Posterior cingulate gyrus (tissue), 11 donors: ENCODE measurements at places on chromosomes 1 and 21.
A peak's percentile ranks its signal among the peaks of the same experiment; 100 is the strongest.

DNA sequence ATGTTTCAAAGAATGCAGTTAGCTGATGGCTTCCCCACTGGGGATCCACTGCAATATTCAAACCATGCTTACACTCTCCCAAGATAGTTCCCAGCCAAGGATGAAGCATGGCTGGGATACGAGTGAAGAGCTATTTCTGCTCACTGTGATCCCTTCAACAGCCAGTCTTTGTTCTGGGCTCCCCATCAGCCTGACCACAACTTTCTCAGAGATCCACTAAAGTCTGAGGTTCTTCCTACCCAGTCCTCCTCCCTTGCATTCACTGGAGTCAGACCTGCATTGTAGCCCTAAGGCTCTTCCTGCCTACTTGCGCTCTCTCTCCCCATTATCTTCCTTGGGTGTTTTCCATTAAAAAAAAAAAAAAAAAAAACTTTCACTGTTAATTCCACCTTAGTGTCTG, 101.4 kb downstream of the TTLL7 start:
- no peak for DNase-seq

GRCh38 chr21:34075760-34076660, 2.6 kb downstream of the MRPS6 start:
- no peak for DNase-seq

- DNase-seq, result peak; percentile 34
Measured at GRCh38 chr1:119885903-119886783, 10.2 kb downstream of the ADAM30 start.

- no peak for DNase-seq
Measured at GRCh38 chr1:163106364-163106987, 37.3 kb downstream of the RGS4 start.

GRCh38 chr1:174448531-174448883, 743 bp downstream of the GPR52 start:
- no peak for DNase-seq

DNA sequence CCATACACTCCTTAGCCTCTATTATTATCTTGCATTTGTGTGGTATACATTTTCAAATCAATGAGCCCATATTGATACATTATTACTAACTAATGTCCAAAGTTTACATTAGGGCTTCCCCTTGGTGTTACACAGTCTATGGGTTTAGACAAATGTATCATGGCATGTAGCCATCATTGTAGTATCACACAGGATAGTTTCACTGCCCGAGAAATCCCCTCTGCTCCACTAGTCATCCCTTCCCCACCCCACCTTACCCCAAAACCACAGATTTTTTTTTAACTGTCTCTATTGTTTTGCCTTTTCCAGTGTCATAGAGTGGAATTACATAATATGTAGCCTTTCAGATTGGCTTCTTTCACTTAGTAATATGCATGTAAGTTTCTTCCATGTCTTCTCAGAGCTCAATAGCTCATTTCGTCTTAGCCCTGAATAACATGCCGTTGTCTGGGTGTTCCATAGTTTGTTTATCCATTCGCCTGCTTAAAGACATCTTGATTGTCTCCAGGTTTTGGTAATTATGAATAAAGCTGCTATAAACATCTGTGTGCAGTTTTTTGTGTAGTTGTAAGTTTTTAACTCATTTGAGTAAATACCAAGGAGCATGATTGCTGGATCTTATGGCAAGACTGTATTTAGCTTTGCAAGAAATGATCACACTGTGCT, 86.4 kb upstream of the LYST start:
- DNase-seq, result no peak
